ENCODE measurements at places on chromosomes 2 and 18.

DNA sequence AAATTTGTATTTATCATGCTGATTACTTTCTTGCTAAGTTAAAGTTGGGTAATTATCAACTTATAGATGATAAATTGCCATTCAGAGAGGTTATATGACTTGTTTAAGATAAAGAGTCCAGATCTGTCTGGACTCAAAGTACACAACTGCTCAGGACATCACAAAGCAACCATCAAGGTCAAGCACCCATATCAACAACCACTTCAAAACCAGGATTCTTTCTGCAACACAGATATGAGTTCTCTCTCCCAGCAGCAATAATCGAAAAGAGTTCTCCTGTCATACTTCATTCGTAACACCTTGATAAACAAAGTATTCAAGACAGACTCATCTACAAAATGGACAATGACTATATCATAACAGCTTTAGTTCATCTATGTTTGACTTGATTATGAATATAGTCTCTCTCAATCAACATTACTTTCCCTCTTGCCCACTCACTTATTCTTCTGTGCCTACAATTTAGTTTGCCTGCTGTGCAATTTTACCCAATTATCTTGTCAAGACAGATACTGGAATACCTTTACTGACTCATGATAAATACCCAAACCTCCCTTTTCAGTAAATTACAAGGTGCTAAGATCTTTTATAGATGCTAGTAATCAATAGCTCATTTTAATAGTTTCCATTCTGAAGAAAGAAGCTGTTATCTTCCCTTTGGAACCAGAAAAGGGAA lies 281.8 kb downstream of the NBAS start:
- DNase-seq: no peak

- no peak for DNase-seq
These were observed 630.7 kb upstream of the HS6ST1 start for GRCh38 chr2:128949360-128949759.

- no peak for DNase-seq
These were observed 342.0 kb upstream of the DLGAP1 start for GRCh38 chr18:4797002-4797685.

- DNase-seq: no peak
These were observed 253.7 kb downstream of the AGPS start for GRCh38 chr2:177646241-177646640.

DNA sequence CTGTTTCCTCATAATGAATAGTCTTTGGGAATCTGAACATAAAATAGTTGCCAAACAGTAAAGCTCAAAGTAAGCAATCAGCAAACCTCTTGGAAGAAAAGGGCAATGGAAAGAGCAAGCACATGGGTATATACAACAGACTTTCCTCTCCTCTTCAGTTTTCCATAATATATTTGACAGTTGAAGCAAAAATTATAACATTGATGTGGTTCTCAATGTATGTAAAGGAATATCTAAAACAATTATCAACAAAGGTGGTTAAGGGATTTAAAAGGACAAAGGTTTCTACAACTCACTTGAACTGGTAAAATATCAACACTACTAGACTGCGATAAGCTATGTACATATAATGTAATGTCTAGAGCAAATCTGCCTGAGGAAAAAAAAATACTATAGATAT lies 168.6 kb upstream of the SMAD7 start:
- DNase-seq: no peak

- no peak for DNase-seq
These were observed 4.1 kb upstream of the ALPG start for GRCh38 chr2:232402518-232402917.

DNA sequence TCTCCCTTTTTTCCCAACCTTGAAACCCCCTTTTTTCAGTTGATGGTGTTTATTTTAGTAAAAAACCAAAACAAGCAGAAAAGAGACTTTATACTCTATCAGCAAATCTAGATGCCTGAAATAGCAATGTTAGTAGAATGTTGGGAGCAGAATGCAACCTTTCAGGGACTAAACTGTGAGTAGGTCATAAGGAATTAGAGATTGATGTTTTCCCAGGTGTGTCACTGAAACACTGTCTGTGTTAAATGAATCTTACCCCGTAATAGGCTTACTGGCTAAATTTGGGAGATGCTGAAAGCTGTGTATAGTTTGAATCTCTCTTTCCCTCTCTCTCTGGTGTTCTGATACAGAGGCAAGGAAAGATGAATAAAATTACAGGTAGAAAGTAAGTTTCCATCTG lies 43.8 kb downstream of the AGFG1 start:
- DNase-seq: no peak

DNA sequence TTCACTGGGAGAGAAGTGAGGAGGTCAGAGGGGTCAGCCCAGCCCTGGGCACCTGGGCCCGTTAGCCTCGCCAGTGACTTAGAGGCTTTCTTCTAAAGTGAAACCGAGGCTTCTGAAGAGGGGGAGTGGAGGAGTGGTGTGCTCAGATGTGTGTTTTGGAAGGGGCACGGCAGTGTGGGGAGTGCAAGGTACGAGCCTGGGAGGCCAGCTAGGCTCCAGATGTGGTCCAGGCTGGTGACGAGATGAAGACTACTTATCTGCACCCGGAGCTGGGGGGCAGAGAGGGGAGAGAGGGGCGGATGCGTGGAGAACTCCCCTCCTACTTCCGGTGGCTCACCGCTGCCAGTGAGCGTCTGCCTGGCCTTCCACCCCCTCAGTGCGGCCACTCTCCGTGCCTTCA lies 371.3 kb upstream of the HS6ST1 start:
- DNase-seq: no peak

DNA sequence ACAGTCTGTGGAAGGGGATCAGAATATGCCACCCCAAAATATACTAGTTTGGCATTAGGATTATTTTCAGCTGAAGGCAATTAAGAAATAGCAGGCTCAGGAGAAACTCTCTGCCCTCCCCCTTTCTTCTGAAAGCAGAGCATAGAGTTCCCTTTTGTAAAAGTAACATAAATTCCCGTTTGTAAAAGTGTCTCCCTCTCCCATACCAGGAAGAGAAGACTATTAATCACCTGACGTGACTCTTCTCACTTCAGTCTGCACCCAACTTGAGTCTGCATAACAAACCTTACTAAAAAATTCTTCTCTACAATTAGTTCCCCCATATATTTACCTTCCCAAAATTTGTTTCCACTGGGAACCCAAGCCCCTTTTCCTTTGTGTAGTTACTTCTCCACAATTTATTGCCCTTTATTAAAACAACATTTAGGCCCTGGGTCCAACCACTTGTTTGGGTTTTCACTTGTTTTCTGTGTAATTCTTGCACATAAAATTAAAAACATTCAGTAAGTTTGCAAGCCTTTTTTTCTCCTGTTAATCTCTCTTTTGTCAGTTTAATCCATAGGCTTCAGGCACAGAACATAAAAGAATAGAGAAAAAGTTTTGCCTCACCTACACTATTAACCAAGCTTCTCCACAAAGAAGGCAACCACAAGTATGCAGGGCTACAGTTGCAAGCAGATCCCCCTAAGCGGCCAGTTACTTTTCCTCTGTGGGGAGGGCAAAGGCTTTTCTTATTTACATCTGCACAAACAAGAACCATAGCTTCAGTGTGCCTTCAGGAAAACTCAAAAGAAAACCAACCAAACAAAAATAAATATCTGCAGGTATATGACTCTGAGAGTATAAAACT lies 107.6 kb upstream of the MSH2 start:
- DNase-seq: no peak

DNA sequence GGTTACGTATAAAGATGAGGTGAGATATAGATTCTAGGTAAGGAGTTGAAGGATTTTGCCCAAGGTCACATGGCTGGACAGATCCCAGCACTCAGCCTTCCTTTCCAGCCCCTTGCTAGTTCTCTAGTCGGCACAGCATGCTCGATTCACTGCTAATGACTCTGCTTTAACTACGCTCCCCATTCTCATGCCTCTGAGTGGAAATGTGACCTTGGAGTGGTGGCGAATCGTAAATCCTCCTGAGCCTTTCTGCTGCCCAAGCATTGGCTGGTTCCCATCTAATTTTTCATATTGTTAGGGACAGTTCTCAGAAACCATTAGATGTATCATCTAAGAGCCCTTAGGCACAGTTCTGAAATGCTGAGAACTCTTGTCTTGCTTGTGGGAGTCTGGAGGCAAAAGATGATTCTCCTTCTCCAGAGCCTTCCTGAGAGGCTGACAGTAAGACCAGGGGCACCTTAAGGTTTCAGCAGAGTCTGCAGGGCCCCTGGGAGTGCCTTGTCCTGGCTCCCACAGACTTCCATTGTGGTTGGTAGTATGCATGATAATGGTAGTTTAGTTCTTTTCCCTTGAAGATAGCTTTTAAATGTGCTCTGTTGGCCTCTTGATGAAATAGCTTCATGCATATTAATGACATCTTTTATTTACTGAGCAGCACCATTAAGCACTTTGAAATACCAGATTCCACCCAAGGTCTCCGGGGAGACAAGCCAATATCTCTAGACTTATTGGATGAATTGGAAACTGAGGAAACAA lies 377.8 kb upstream of the SLC14A2 start:
- no peak for DNase-seq

GRCh38 chr2:121189011-121189410 lies 96.0 kb downstream of the TFCP2L1 start:
- DNase-seq: no peak

DNA sequence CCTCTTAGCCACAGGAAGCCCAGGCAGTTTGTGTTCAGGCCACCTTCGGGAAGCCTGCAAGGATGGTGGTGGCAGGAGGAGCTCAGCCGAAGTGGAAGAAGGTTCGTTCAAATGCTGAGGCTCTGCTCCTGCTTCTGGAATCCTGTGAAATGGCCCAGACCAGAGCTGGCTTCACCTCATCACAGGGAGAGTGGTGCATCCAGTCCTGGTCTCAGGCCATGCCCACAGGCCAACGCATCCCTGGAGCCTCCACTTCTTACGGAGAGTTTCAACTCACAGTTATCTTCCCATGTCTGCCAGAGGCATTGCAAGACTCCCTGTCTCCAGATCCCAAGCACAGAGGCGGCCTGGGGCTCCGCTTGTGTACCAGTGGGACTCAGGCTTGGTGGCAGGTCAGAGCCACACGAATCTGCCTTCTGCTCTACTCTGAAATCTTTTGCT lies 82.3 kb downstream of the NDUFA10 start:
- no peak for DNase-seq

DNA sequence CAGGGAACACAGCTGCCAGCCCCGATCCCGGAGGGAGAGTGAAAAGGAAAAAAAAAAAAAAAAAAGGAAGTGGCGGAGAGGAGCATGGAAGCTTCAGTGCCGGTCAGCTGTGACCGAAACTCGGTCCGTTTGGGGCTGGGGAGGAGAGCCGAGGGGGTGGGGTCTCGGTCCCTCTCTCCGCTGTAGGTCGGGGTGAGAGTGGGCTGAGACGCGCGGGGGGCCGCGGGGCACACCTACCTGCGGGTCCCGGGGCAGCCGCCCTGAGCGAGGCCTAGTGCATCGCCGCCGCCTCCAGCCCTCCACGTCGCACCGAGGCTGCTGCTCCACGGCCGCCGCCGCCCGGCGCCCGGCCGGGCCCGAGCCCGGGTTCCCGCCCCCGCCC lies 536 bp downstream of the VPS54 start:
- DNase-seq: no peak

DNA sequence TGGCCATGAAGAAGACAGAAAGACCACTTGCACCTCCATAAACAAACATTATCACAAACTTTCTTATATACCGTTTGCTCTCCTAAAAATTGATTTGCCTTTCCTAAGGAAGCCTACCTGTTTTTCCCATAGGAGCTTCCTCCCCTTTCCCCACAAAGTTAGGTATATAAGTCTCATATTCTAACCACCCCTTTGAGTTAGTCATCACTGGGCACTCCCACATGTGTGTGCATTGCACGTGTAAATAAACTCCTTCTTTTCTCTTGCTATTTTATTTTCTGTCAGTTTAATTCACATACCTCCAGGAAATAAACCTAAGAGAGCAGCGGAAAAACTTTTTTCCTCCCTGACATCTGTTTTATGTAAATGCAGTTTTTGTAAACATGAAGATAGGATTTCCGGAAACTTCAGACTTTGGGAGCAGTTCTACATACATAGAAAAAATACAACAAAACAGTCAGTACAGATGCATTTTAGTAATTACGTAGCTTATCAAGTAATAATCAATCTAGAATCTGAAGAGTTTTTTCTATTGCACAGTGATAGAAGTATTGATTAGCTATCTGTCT lies 46.6 kb downstream of the PLCL1 start:
- no peak for DNase-seq

GRCh38 chr2:37156857-37157714 lies at the start of gene EIF2AK2:
Gene EIF2AK2, minus strand, starts transcription at chr2:37156980. Its CDS starts 9,174 bp downstream, at chr2:37147806.
- DNase-seq: peak; percentile 89

DNA sequence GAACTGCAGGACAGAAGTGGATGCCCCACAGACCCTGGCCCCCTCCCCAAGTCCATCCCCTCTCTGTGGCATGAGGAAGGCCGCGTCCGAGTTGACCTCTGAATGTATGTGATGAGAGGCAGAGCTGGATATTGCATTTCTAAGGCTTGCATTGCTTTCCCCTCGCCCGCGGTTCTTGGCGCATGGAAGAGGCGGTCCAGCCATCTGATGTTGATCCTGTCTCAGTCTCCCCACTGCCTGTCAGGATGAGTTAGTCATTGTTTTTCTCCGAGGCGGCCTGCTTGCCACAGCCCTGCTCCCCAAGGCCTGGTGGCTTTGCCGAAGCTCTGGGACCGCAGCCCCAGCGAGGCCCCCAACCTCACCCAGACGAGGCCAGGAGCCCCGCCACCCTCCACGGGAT lies 88.6 kb downstream of the SMAD7 start:
- no peak for DNase-seq
